ENCODE measurements at places on chromosomes 12 and 14.

DNA sequence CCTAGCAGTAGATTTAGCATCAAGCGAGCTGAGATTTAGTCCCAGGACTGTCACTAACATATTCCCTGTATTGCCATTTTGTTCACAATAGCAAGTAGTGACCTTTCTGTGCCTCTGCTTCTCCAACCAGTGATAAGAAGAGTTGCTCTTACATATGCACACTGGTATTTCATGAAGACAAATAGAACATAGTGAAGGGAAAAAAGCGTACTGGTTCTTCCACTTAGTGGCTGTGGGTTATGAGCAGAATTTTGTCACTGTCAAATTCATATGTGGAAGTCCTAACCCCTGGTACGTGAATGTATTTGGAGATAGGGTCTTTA is 12.3 kb upstream of the PPFIBP1 start:
- no peak for DNase-seq

DNA sequence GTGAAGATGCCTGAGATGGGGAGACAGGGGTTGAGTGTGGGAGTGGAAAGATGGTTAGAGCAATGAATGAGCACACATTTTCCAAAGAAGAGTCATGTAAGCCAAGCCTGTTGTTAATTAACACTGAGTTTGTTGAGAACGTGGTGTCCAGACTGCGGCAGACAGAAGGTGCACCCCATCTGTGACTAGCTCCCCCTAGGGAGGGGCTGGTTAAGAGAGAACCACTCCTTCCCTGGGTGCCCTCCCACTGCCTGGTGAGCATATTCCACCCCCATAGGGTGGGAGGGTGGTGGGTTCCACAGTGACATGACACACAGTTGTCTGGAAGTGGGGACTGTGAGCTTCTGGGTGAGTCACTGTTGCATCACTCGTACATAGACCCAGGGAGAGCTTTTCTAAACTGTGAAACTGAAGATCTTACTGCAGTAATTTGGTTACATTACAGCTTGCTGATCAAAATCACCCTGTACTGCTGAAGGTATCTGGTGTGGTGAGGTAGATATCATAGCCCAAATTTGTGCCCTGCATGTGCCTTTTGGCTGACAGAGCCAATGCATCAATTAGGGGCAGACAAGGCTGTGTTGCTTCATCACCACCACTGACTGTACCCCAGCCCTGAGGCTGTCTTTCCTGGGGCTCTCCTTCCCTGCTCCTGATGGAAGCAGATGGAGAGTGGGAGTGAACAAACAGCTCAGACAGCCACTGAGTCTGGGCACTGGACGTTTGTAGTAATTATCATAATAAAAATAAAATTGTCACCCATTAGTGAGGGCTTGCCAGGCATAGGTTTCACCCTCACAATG is 150.9 kb downstream of the EMP1 start:
- no peak for DNase-seq

- DNase-seq = peak; percentile 45
Observed at GRCh38 chr12:88579161-88579517, 1.1 kb downstream of the KITLG start.

DNA sequence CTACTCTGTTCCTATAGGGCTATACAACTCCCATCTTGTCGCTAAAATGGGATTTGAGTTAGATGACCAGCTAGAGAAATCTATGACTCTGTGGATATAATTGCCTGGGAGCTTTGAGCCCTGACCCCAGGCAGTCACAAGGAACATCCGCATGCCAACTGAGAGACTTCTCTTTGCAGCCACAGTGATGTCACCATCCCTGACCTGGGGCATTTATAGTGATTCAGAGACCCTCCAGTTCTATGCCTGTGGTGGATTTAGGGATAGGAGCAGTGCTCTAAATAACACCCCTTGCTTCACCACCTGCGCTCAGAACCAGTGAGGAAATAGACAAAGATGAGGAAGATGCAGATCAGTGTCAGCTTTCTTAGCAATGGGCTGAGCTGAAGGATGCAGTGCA is 86.2 kb downstream of the RIN3 start:
- DNase-seq = no peak

DNA sequence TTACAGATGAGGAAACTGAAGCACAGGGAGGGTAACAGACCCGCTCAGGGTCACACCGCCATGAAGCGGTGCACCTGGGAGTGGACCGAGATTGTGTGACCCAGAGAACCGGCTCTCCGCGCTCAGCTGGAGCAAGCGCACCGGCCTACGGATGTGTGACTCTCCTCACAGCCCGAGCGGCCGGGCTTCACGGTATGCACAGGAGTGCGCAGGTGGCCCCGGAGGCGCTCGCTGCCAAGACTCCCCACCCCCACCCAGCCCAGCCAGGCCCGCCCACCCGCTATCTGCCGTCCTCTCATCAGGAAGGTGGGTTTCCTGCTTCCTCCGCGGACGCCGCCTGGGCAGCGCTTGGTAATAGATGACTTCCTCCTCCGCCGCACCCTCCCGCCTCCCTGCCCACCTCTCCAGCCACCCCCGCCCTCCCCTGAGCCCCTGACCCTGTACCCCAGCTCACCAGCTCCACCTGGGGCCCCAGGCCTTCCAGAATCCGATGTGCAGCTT is 110.7 kb downstream of the NCOR2 start:
- DNase-seq = no peak
